ENCODE measurements at places on chromosomes 2 and 18.
A peak's percentile ranks its signal among the peaks of the same experiment; 100 is the strongest.

DNA sequence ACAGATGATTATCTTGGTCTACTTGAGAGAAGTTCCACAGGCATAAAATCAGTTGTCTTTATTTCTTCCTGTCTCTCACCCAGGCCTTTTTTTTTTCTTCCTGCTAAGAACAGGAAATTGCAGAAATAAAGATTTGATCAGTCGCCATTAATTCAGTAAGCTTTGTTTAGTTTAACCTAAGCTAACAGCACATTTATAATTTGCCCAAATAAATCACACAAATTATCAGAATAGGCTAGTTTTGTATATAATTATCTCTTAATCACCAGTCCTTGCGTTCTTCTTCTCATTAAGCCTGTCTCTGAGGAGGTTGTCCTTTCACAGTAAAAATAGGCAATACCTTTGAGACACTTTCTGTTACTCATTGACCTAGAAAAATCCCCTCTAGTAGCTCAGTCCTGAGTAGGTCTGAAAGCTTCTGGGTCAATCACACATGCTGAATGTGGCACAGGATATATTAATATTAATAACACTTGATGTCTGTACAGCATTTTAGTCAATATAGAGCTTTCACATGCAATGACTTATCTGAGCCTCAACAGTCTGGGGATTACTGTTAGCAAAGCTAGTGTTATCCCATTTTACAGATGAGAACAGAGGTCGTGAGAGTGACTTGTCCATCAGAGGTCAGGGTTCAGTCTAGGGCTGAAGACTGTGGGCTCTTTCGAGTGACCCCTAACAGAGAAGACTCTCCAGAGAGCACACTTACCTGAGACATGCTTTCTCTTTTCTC, 11.2 kb upstream of the STK17B start:
- DNase-seq: no peak

DNA sequence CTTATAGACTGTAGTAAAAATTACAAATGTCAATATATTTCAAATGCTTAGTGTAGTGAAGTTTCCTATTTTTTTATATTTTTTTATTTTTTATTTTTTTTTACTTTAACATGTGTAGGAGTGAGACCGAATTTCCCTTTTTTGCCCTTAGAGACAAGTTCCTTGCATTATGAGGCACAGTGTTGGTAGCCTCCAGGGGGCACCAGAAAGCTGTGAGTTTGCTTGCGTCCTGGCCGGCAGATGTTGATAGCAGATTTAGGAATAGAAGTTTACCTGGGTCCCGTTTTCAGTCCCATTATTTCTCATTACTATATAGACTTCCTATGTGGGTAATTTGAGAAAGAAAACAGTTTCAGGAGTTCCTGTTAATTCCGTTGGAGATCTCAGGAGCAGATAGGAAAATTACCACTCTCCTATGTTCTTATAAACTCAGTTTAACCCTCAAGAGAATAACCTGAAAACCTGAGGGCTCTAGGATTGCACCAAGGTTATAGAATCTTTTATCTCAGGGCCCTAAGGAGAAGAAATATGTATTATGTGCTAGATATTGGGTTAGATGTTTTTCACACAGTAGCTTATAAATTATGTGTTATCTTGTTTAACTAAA, 157.5 kb upstream of the SESTD1 start:
- DNase-seq: peak; percentile 60

DNA sequence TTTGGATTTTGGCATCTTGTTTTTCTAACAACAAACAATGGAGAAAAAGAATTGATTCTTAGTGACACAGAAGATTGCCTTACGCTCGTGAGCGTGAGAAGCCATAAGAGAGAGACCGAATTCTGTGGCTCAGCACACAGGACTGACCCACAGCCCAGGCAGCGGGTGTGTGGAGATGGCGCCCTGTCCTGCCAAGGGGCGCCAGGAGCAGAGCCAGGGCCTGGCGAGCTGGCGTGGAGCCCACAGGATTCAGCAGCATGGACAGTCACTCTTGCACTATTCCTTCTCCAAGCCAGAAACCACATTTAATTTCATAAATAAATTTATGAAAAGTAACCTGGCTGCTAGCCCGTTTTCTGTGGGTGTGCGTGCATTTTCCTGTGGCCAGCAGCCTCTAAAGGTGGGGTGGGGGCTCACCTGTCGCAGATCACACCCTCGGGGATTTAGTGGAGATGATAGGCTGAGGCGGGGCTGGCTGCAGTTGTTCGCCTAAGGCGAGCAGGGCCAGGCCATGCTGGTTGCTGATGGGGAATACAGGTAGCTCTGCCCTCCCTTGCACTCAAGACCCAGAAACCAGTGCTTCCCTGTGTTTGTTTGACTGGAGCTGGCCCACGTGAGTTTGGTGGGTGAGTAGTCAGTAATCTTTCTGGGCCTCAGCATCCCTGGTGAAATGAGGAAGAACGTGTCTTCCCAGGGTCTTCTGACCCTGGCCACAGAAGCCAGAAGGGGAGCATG, 46.2 kb downstream of the FAM168B start:
- DNase-seq: no peak

DNA sequence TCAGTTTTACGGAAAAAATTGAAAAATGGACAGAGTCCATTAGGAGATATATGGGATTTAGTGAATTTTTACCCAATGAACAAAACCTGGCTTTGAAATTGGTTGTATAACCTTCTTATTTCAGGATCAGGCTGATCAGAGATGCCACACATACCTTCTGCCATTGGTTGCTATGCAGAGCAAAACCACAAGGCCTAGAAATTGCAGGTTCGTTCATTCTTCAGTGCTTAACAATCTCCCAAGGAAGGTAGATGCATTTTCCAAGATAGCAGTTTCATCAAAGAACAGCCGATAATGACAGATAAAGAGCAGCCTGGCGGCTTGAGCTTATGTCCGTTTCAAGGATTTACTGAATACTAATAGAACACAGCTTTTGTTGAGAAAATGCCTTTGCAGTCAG, 868.8 kb downstream of the EPHA4 start:
- DNase-seq: no peak

DNA sequence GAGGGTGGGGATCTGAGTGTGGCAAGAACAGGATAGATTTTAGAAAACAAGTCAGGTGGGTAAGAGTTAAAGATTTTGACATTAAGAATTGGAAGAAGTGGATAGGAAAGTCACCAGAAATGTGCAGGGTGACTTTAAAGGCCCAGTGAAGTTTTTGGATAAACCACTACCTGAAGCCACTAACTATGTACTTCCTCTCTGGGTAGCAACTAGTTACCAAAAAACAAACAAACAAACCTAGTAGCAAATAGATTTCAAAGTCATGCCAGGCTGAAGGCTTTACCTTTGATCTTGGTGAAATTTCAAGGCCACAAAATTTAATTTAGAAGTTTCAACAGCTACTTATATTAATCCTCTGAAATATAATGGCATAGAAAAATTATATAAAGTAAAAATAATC, 42.5 kb downstream of the PSMA8 start:
- no peak for DNase-seq

GRCh38 chr2:216911886-216912285, 52.0 kb upstream of the TNP1 start:
- no peak for DNase-seq
